ENCODE measurements at places on chromosomes 5 and 9. TPM values are rescaled to one million over a fixed set of nuclear protein-coding genes. Genes with fewer than 3 reads are reported as not detected.

The HSD17B3 gene
- 0.78 TPM for total RNA-seq

DNA sequence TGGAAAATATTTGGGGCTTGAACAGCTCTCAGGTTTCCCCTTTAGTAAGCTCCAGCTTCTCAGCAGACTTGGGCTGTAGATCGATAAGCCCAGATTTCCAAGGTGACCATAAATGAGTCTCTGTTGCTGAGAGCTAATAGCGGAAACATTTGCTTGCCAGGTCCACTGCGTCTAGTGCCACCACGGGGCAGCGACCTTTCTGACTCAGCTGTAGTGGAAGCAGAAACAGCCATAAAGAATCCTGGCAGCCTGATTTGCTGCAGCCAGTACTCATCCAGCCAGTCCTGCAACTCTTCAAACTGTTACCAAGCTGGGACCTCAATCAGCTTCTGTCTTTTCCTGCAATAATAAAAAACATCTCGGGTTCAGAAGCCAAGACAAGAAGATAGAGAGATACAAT is 241.7 kb downstream of the DOCK8 start:
- DNase-seq = peak; percentile 63

- no peak for DNase-seq
Measured at GRCh38 chr5:112906637-112907036, 15.4 kb downstream of the REEP5 start.

GRCh38 chr9:106020186-106020585 is 325.8 kb downstream of the TMEM38B start:
- DNase-seq = no peak

GRCh38 chr5:16863469-16863946 is 72.6 kb downstream of the MYO10 start:
- no peak for DNase-seq

DNA sequence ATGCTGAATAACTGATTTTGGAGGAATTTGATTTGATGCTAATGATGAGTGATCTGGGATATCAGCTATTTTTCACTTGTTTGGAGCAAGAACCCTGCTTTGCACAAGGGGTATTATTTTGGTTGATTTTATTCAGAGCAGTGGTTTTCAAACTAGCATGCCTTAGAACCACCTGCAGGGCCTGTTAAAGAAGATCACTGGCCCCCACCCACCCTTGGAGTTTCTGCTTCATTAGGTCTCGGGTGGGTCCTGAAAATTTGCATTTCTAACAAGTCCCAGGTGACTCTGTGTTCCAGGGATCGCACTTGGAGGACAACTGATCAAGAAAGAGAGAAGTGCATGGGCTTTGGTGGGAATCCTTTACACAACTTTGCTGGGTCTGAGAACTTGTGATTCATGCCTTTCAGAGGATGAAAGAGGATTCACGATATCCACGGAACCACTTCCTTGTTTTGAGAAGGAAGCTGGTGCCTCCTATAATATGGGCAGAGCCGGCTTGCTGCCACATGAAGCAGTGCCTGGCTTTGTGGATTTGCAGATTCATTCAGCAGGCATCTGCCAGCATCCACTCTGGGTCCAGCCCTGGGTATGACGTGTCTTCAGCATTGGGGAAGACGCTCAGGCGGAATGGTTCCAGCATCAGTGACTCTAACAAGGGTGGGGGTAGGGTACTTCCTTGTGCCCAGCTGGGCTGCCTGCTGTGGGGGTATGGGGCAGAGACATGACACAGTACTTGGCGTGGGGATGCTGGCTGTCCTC is 106.6 kb upstream of the PITX1 start:
- no peak for DNase-seq

- DNase-seq = peak; percentile 27
Measured at GRCh38 chr9:136831720-136832104, 10.6 kb upstream of the AJM1 start.

- no peak for DNase-seq
Measured at GRCh38 chr9:7234144-7234543, 476.4 kb downstream of the KDM4C start.

Measured in Right ventricle myocardium inferior (tissue), 1 donor.